ENCODE measurements at places on chromosomes 5 and 9.

DNA sequence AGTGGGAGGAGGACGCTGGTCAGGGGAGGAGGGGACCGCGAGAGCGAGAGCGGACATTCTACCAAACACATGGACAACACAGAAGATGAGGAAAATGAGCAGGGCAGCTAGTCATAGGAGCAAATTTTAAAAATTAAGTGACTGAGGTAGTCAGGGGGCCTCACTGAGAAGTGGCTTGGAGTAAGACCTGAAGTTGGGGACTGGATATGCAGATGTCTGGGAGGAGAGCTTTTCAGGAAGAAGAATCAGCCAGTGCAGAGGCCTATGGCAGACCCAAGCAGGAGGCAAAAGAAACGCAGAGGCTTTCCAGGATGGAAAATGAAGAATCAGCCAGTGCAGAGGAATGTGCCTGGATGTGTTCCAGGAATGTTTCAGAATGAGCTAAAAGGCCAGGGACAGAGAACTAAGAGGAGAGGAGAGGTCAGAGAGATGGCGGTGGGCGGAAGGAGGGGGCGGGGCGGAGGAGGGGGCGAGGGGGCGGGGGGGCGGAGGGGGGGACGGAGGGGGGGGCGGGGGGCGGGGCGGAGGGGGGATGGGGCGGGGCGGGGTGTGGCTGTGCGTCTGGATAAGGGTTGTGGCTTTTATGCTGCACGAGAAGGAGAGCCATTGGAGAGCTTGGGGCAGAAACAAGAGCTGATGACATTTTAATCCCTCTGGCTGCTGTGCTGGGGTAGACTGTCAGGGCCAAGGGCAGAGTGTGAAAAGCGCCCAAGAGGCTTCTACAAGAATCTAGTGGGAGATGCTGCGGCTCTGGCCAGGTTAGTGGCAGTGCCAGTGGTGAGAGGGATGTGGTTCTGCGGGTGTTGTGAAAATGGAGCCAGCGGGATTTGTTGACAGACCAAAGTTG, 129.6 kb downstream of the KCNIP1 start:
- no peak for DNase-seq

- no peak for DNase-seq
Observed at GRCh38 chr5:80810425-80810824, 149.7 kb upstream of the RASGRF2 start.

- no peak for DNase-seq
Observed at GRCh38 chr9:69339620-69340019, 14.6 kb downstream of the ENTREP1 start.

GRCh38 chr5:95035891-95036685, 248.8 kb downstream of the MCTP1 start:
- no peak for DNase-seq

- no peak for DNase-seq
Observed at GRCh38 chr9:117323390-117323789, 91.5 kb downstream of the ASTN2 start.

DNA sequence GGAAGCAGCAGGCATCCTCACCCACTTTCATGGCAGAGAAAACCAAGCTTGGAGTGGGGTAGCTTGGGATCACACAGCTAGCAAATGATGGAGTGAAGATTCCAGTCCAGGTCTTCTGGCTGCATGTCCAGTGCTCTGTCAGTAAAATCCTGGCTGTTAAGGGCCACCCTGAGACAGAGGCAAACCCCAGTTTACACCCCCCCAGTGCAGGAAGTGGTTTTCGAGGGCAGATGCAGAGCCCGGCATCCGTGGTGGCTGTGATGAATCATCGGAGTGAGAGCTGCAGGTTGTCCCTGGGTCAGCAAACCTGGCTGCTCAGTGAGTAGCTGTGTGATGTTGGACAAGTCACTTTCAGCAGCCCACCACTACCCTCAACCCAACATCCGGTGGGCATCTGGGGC, 115.4 kb downstream of the RGS3 start:
- peak; percentile 64 for DNase-seq

DNA sequence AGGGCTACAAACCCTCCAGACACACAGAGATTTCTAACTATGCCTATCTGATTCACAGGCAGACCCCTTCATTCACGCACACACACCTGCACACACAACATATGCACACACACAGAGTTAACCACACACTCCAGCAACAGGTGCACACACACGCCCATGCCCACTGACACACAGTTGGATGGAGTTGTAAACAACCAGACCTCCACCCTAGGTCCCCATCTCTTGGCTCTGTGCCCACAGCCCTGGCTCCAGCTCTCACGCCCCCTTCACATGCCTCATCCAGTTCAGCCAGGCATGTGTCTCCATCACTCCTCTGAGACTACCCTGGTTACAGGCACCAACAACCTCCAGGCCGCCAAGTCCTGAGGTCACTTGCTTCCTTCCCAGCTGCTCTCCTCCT, 61.1 kb downstream of the PSD2 start:
- no peak for DNase-seq

- no peak for DNase-seq
Observed at GRCh38 chr9:105275938-105276337, 31.5 kb downstream of the SLC44A1 start.

DNA sequence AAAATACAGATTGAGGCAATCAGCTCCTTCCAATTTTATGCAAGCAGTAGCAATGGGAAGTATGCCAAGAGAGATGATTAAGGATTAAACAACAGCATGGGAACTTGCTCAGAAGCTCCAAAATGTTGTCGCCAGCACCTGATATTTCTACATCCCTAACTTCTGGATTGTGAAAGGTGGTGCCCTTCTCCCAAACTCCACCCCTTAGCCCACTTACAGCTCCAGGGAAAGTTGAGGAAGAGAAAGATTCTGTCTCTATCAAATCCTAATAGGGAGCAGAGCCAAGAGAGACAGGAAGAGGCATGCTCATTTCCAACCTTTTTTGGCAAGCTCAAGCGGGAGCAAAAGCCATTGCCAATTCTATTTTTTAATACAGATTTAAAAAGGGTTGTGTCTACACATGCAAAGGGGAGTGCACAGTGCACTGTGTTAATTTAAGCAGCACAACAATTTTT, 92.4 kb upstream of the NR3C1 start:
- no peak for DNase-seq

DNA sequence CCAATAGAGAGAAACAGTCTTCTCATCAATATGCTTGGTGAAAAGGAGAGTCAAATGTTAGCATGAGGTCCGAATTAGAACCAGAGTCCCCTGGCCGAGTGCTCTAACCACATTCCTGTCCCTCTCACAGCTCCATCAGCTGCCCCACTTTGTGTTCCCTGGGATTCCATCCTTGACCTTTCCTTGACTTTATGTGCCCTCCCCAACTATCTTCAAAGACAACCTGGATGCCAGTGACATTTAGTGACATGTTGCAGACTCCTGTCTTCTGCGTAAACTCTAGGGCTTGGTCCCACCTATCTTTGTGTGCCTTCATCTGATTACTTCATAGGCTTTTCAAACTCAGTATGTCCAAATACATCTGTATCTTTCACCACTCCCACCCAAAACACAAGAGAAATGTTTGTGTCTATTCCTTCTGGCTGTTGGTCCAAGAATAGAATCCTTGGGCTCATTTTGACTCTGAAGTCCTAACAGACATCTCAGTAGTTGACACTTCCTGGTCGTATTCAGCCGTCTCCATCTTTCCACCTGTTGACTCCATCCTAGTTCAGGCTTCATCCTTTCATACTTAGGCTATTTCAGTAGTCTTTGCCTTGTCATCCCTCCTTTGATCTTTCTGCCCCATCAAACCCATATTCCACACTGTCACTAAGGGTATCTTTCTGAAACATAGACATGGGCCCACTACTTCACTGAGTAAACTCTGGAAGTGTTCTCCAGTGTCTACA, 101.4 kb upstream of the CD180 start:
- DNase-seq, result no peak

DNA sequence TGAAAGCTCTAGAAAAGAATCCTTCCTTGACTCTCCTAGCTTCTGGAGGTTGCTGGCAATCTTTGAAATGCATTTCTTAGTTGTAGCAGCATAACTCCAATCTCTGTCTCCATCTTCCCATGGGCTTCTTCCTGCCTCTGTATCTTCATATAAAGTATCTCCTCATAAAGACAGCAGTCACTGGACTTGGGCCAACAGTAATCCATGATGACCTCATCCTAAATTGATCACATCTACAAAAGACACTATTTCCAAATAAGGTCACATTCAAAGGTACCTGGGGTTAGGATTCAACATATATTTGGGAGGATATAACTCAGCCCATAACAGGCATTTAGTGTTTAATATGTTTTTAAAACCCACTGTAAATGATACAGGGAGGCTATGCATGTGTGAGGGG, 123.3 kb downstream of the MLLT3 start:
- no peak for DNase-seq

DNA sequence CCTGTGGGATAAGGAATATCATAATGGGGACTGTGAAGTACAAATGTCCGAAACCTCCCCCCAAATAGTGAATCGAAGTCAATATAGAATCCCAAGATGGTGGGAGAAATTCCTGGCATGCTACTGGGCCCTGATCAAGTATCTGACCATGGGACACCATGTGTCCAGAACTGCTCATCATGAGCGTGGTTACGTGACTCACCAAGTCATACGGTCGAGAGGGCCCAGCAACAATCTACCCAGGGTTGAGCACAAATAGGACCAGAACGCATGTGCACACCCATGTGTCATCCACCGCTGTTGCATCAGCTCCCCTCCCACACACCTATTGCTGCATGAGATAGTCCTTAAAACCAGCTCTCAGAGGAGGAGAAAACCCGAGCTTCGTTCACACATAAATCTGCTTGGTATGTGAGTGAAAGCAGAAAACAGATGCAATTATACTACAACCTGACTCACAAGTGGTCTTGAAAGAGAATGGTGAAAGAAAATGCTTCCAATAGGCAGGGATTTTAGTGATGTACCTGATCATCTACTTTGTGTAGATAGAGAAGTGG, 353.2 kb downstream of the CWC27 start:
- no peak for DNase-seq

DNA sequence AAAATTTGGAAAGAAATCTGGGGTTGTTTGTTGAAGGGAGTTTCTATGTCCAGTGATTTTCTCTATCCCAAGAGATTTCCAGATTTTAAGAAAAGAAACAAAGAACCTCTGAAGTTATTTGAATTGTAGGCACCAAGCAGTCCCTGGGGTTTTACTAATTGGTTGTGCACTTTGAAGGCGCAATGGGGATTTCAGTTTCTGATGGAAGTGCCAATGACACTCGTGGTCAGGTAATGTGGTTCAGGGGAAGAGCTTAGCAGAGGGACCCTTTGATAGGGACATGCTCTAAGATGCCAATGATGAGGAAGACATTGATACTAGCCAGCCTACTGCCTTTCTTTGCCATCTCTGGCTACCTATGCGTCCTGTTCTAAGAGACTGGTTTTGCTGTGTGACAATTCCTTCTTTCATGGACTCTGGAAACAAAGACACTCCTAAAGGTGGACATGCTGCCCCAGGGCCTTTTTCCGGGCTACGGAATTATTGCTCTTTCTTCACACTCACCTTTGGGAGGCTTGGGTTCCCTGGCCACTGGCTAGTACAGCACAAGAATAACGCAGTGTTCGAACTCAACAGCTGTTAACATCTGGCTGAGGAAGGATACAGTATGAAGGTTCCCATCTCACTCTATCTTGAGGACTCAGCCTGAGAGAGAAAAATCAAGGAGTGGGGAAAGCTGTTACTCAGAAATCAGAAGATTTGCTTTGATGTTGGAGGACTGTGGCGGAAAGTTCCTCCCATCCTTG, 6.9 kb upstream of the TRAF1 start:
- DNase-seq, result no peak

GRCh38 chr5:173535166-173535975, 81.1 kb downstream of the BOD1 start:
- no peak for DNase-seq

GRCh38 chr5:136113606-136114005, 19.0 kb upstream of the SMAD5 start:
- DNase-seq, result no peak

DNA sequence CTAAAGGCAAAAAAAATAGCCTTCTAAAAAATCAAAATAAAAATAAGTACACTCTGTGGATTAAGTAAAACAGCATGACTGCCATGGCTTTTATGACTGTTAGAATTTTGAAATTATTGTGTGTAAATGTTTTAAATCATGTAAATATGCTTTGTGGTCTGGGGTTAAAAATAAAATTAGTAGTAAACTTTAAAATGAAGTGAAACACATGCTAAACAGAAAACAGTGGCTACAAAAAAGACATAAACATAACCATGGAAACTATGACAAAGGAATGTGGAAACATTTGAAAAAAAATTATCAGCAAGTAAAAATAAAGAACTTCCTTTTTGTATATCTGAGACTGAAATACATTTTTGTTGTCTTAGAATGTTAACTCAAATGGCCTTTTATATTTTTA, 134.5 kb upstream of the SPEF2 start:
- no peak for DNase-seq

DNA sequence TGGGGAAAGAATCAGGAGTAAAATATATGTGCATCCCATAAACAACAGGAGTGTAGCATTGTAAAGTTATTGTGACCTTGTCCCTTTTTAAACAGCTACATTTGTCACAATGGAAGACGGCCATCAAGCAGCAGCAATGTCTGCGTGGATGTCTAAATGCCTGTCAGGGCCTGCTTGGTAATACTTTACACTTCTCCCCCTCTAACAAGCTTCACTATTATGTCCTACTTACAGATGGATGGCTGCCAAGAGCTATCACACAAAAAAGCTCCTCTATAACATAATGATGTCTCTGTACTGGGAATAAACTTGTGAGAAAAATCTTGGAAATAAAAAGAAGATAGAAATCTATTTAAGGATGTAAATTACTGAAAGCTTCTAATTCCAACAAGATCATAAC, 213.0 kb downstream of the FBXL17 start:
- no peak for DNase-seq

- no peak for DNase-seq
Observed at GRCh38 chr9:121765021-121765950, 113.9 kb downstream of the DAB2IP start.

DNA sequence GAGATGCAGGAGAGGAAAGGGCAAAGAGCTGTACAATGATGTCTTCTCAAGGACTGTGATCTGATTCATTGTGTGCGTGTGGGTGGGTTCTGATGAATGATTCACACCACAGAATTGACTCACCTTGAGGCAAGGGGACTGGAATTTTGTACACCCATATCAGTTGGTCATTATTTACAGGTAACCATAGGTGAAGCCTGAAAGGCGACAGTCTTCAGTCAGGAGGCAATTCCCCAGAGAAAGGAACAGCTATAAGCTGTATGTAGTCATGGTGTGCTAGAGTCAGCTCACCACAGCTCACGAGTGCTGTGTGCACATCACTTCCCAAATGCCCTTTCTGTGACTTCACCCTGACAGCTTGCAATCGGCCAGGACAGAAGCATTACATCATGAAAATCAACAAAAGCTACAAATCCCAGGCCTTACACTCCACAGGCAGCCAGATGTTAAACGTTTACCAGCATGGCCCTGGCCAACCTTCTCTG, 87.6 kb upstream of the RPS23 start:
- no peak for DNase-seq

Measured in activated CD8-positive, alpha-beta memory T cell treated with anti-CD3 and anti-CD28 coated beads for 4 hours (primary cell).